ENCODE measurements at places on chromosomes 6 and 20.
A peak's percentile ranks its signal among the peaks of the same experiment; 100 is the strongest.

DNA sequence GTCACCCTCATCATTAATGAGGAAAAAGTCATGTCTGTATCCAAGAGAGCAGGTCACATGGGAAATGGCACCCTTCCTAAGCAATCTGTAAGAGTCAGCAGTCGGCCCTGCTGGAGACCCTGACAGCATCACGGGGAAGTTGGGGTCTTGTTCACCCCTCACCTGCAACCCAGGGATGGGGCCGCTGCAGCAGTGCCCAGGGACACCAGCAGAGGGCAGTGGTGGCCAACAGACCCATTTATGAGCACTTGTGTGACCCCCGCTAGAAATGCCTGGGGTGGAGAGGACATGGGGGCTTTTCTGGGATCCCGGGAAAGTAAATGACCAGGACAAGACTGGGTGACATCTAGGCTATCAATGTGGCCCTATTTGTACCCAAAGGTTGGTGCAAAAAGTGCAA lies 35.9 kb downstream of the ANKRD60 start:
- peak; percentile 50 for DNase-seq

- DNase-seq: no peak
Observed at GRCh38 chr20:54014293-54014926, 56.0 kb downstream of the BCAS1 start.

GRCh38 chr6:13702809-13703302 lies 8.8 kb downstream of the RANBP9 start:
- no peak for DNase-seq

GRCh38 chr6:15246217-15246665 lies 372 bp downstream of the JARID2 start:
- DNase-seq: no peak

DNA sequence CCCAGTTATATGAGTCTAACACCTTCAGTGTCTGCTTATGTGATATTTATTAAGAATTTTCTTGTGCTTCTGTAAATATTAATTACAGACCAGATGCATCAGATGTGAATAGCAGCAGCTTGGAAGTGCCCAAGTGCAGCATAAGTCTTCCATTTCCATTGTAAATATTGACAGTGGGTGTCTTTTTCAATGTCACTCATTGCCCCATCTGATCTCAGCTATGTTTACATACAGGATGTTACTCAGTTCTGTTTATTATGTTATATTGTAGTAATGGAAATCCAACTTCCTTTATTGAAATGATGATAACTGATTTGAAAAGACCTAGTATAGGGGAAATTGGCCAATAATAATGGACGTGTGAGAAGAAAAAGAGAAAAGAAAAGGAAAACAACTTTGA lies 296.7 kb downstream of the SAMD5 start:
- no peak for DNase-seq

DNA sequence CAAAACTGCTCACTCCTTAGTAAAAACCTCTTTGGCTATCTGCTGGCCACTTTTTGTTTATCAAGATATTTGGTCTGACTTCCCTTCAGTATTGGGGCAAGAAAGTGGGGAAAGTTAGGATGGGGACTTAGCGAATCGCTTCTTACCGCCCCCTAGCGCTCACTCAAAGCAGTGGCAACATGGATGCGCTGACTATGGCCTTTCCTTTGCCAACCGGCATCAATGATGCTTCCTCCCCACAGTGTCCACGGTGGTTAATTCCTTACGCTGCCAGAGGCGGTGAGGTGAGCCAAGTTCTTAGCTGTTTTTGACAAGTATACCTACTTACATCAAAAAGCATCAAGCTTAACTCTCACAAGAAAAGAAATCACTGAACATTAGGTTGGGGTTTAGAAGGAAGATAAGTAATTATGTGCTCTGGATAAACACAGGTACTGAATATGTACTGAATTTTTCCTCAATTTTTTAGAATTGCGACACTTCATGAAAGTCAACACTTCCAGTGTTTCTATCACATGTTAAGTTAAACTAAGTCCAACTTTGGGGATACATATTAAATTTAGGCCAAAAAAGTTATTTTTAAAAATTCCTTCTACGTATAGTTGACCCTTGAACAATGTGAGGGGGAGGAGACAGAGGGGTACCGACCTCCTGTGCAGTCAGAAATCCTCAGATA lies 86.7 kb downstream of the GMDS start:
- DNase-seq: peak; percentile 86

GRCh38 chr6:163298079-163298830 lies 116.3 kb upstream of the QKI start:
- no peak for DNase-seq

GRCh38 chr20:63471002-63471716 lies 1.3 kb downstream of the KCNQ2 start:
- no peak for DNase-seq

- no peak for DNase-seq
Observed at GRCh38 chr20:50730765-50731054, 670 bp upstream of the PARD6B start.

- no peak for DNase-seq
Observed at GRCh38 chr6:154460306-154461071, 50.0 kb downstream of the CNKSR3 start.

- no peak for DNase-seq
Observed at GRCh38 chr20:11445161-11445560, 472.5 kb upstream of the BTBD3 start.
